HT1080 (cell line): ENCODE measurements at places on chromosomes 3 and 15. TPM values are rescaled to one million over a fixed set of nuclear protein-coding genes. Genes with fewer than 3 reads are reported as not detected.

- peak; percentile 88 for DNase-seq
These were observed 1.4 kb downstream of the PFN2 start for GRCh38 chr3:149969110-149969939.

DNA sequence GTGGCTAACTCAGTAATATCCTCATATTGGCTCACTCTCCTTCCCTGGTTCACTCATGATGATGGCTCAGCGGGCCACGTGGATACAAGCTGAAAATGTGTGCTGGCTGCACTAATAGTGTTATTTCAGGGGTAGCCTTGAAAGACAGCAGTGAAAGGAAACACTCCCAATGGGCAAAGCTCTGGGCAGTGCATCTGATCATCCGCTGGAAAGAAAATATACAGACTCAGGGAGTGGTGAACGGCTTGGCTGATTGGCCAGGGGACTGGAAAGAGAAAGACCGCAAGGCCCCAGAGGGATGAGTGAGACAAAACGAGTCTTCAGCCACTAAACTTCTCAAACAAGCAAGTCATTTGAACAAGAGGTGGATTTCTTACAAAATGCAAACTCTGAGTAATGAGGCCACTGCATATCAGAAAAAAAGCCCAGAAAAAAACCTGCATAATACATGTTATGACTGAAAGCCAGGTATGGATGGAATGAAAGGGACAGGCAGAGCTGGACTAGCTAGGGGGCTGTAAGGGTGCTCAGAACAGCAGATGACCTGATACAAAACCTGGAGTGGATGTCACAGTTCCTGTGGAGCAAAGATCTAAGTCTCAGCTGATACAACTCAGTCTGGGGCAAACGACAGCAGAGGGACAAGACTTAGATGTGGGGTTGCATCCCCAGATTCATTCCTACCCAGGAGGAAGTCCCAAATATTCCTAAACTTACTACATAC lies 33.3 kb downstream of the CMTM6 start:
- DNase-seq, result no peak

DNA sequence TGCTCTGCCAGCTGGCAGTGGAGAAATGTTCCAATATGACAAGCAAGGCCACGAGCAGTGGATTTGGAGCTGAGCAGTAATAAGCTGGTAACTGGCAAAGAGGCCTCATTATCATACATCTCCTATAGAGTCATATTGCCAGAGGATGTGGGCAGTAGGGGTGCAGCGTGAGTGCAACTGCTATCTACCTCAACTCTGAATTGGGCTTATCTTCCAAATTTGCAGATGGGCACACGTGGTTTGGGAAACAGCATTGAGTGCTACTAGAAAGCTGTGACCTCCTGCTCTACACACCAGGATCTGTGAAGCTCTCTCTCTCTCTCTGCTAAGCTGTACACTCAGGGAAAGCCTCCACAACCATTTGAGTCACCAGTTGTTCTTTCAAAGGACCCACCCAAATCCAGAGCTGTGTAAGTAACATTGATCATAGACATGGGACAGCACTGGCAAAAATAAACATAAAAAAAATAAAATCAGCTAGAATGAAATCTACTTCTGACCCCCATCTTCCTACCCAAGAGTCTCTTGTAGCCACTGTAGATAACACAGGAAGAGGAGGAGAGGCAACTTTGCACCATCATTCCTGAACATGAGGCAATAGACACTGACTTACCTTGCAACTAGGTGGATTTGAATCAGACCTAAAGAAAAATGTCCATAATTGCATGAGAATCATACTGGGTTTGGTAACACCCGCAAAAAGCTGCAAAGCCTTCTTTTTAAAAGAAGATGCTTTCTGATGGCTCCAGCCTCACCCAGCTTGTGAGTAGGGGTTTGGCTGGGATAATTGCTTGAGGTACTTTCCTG lies 82.9 kb upstream of the THBS1 start:
- DNase-seq, result no peak

DNA sequence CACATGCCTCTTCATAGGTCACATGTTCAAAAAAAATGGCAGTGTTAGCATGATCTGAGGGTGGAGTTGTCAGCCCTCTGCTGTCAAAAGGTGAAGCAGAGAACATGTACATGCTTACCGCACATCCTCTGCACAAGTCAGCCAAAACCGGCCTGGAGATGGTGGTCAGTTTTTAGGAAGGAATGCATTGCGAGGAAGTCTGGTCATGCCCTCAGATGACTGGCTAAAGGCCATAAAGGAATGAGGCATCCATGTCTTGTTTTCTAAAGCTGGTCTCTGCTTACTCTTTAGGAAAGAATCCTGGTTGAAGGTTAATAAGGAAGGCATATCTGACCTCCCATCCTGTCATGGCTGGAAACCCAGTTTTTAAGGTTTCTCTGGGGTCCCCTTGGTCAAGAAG lies 292.0 kb upstream of the CCDC54 start:
- DNase-seq, result no peak

DNA sequence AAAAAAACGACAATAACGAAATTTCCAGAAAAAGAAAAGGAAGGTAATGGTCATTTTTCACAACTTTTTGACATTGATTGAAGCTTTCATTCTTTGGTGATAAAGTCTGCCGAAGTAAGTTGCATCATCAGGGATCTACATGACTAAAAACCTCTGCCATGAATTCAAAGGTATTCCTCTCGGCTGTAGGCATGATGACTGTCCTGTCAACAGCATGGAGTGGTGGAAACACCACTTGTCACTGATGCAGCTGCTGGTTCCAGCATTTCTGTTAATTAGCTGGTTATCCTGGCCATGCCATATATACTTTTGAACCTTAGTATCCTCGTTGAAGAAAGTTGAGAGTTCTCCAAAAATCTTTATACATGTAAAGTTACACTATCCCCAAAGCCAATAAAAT lies 859.0 kb upstream of the ARPP21 start:
- no peak for DNase-seq

GRCh38 chr3:51539291-51539941 lies 897 bp downstream of the RAD54L2 start:
- DNase-seq, result peak; percentile 33

- no peak for DNase-seq
These were observed 68.9 kb upstream of the NR2F2 start for GRCh38 chr15:96261575-96262034.

DNA sequence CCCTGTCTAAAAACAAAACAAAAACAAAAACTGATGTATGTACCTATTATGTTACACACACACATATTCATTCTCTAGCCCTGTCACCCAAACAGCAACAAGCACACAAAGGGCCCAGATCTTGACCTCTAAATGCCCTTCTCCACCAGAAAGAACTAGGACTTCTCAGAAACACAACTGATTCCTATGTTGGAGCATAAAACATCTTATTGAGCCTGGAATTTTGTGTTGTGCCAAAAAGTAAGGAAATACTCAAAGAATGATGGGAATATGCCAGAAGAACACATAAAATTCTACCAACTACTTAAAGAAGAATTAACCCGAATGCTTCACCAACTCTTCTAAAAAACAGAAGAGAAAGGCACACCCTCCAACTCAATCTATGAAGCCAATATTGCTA lies 66.7 kb upstream of the OCA2 start:
- no peak for DNase-seq

- DNase-seq, result no peak
These were observed 372.7 kb downstream of the SHQ1 start for GRCh38 chr3:72475258-72476138.

DNA sequence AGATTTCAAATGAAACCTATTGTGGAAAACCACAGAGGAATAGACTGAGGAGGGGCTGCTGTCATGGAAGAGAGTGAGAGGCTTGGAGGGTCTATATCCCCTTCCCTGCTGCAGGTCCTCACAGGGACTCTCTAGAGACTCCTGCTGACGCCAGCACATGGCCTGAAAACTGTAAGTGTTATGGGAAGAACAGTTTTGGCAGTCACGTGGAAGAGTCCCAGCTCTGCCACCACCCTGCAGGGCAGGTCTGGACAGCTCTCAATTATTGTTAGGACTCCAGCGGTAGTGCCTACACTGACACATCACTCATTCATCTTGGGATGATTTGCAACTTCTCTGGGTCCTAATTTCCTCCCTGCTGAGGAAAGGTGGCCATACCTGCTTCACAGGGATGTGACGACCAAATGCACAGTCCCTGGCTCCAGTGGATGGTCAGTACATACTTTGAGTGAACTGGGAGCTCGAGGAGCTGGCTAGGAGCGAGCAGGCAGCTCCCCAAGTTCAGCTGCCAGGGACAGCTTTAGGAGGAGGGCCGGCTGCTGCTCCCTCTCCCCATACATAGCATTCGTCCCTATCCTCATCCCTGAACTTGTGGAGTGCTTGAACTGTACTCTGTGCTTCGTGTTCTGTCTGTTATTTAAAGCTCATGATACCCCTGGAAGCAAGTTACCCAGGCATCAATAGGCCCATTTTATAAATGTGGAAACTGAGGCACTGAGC lies 49.2 kb downstream of the CTXND1 start:
- peak; percentile 19 for DNase-seq

GRCh38 chr3:12904951-12905315 lies 63.6 kb upstream of the RPL32 start:
- no peak for DNase-seq

DNA sequence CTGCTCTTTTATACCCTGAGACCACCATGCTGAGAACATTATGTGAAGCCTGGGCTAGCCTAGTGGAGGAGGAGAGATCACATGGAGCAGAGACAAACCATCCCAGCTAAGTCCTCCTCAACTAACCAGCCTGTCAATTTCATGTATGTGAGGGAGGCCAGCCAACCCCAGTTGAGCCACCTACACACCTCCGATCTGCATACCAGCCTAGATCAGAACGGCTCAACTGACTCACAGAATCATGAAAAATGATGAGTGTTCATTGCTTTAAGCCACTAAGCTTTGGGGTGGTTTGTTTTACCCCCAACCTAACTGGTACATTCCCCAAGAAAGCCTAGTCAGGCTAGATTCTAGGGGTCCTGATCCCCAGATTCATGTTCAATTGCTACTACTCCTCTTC lies 19.4 kb upstream of the CA12 start:
- no peak for DNase-seq

GRCh38 chr15:71232411-71232810 lies 117.1 kb downstream of the THSD4 start:
- DNase-seq, result peak; percentile 50

GRCh38 chr3:195155570-195156241 lies 115.3 kb downstream of the XXYLT1 start:
- no peak for DNase-seq

DNA sequence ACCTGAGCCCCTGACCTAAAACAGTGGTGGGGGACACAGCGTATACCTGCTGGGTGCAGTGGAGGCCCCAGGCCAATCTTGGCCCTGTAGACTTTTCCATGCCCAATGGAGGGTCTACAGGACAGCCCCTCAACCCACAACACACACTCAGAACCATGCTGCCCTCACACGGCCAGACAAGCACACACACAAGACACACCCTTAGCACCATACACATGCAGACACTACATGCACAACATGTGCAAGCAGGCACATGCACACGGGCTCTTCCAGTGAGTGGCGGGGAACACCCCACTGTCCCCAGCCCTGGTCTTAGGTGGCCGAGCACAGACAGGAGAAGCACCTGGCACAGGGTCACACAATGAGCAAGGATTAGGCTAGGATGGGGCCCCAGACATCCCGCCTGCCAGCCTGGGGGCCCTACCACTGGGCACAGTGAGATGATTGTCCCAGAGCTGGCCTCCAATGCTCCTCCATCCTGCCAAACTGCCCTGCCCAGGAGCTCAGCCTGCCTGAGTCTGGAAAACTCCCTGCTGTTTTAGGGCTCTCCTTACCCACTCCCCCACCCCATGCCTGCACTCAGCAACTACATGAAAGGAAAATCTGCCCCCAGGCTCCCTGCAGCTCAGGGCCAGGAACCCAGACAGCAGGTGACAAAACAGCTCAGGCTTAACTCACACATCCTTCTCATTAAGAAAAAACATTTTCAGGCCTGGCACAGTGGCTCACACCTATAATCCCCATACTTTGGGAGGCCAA lies 15.8 kb downstream of the IQSEC1 start:
- DNase-seq, result no peak

- DNase-seq, result peak; percentile 69
These were observed 49.9 kb downstream of the KY start for GRCh38 chr3:134600685-134601463.

DNA sequence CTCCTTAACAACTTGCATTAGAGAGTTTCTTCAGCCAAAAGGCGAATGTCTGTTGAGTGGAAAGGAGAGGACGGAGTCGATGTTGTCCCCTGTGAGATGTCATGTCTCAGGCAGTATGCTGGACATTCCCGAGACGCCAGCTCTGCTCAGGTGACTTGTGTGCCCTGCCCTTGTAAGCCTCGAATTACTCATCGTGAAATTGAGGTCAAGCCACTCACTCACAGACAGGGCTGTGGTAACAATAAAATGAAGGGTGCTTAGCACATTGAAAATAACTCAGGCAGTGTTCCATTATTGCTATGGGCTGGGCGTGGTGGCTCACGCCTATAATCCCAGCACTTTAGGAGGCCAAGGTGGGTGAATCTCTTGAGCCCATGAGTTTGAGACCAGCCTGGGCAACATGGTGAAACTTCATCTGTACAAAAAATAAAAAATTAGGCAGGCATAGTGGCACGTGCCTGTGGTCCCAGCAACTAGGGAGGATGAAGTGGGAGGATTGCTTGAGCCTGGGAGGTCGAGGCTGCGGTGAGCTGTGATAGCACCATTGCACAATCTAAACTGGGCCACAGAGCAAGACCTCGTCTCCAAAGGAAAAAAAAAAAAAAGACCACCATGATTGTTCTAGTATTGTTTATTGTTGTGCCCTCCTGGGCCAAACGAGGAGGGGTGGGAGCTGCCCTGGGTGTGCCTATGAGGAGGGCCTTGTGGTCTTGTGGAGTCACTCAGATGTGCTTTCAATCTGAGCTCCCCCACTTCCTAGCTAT lies 214.4 kb downstream of the THSD4 start:
- peak; percentile 64 for DNase-seq

DNA sequence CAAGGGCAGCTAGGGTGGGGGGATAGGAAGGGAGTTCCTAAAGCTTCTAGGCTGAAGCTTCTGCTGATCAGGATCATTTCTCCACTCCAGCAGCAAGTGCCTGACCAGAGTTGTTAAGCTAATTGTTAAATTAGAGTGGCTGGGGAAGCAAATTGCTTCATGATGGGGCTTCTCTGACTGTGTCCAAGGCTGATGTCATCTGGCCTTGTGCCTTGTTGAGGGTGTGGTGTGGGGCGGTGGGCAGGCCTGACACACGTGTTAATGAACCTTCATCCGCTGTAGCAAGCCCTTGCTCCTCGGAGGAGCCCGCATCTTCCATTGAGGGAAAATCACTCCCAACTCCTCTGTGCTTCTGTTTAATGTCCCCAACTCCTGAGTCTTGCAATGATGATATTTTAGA lies 84.3 kb upstream of the ROPN1 start:
- no peak for DNase-seq

The C15orf40 gene
- 47.0 and 58.0 TPM in 2 replicates for total RNA-seq

The MESP2 gene
- total RNA-seq, result not detected in 2 replicates

The FSIP1 gene
- total RNA-seq, result 0.43 and 0.93 TPM in 2 replicates

The SLC9C1 gene
- total RNA-seq, result not detected in 2 replicates

The RLBP1 gene
- not detected in 2 replicates for total RNA-seq

The MYZAP gene
- 1.8 and 2.1 TPM in 2 replicates for total RNA-seq
